ENCODE measurements at places on chromosomes 3 and 15.

GRCh38 chr3:14935592-14936345 lies 11.6 kb upstream of the NR2C2 start:
- DNase-seq: no peak

GRCh38 chr15:92524874-92525565 lies 130.6 kb downstream of the FAM174B start:
- DNase-seq: no peak

DNA sequence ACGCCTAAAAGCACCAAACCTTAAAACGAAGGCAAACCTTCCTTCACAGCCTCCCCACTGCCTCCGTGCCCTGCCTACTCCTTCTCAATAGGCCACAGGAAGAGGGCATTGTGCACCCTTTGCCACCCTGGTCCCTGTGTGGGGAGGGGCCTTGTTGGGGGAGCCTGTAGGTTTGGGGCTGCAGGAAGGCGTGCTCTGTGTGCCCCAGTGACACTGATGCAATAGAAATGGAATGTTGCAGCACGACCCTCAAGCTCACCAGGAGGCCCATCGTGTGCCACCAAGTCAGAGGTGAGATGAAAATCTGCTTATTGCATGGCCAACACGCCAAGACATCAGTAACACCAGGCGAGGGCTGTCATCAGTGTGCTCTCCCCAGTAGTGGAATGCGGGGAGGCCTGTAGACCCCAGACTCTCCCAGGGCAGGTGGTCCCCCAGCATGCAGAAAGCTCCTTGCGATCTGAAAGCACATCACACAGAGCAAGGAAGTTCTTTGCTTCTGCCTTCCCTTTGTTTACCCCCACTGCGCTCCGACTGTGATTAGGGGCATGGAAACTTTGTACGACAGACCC lies 86.2 kb downstream of the ASB7 start:
- no peak for DNase-seq

GRCh38 chr3:112078125-112079083 lies 7.8 kb upstream of the C3orf52 start:
- no peak for DNase-seq
